ENCODE measurements at places on chromosomes 3 and 15.

GRCh38 chr3:171832989-171833388 is 10.2 kb upstream of the TMEM212 start:
- DNase-seq = no peak

DNA sequence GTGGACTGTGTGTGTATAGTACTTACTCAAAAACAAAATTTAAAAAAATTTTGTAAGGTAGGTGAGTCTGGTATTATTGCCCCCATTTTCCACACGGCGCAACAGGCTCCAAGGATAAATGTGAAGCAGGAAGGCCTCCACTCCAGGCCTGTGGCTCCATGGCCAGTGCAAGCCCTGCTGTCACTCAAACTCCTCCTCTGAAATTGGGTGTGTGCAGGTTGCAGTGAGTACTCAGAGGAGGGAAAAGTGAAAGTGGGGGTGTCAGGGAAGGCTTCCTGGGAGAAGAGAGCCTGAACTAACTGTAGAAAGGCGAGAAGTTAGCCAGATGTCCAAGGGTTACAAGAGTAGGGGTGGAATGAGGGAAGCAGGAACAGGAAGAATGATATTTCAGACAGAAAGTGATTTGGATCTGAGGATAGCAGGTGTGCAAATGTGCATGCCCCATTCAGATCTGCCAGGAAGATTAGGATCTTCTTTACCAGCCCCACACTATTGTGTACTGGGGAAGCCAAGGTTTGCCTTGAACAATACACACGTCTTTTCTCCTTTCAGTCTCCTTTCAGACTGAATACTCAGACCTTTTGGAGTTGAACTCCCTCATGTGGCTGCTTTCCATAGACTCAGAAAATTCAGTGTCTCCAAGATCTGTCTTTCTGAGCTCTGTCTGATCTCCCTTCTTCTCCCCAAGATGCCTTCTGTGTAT is 48.7 kb upstream of the RYK start:
- no peak for DNase-seq

DNA sequence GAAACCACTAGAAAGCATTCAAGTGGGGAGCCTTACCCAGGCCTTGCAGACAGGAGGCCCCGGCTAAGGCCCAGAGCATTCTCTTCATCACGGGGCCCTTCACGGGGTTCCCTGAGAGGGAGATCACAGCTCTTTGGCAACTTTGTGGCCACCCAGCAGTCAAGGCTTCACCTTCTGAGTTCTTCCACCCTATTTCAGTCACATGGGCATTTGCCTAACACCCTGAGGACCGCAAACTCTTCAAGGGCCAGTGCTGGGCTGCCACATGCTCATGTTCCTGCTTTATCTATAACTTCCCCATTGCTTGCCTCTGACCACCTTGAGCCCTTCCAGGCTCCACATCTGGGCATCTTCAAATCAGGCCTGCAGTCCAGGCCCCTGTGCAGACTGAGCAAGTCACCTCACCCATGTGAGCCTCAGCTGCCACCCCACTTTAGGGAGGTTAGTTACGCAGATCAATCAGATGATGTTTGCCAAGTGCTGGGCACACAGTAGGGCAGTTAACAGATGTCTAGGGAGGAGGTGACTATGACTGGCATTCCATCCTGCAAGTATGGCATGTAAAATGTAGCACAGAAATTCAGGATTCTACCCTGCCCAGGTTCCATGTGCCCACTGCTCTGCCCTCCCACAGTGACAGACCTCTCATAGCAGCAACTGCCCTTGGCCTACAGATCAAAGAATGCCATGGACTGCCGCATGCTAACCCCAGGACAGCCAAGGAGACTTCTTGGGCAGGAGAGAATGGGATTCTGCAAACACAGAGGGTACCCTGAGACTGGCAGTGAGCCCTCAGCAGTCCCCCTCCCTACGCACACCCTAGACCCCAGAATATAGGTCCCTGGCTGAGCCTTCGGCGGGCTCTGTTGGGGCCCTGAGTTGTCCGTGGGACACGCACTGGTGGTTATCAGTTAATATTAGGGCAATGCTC is 37.6 kb upstream of the ZNF710 start:
- DNase-seq = no peak

DNA sequence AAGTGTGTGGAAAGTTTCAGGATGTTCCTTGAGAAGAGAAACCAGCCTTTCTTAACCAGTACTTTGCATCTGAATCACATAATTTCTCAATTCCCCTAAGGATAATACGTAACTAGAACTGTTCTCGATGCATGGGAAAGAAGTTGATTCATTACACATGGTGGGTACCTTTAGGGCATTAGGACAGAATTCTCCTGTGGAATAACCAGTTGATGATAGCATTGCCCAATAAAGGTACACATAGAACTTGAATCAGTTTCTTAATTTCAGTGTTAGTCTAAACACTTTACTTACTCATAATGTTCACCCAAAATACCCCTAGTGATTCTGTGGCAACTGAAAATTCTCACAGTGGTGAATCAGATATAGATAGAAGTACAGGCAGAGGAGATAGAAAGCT is 1030.9 kb downstream of the ROBO1 start:
- peak; percentile 5 for DNase-seq

- no peak for DNase-seq
Measured at GRCh38 chr3:12486916-12487315, 2.6 kb downstream of the TSEN2 start.

DNA sequence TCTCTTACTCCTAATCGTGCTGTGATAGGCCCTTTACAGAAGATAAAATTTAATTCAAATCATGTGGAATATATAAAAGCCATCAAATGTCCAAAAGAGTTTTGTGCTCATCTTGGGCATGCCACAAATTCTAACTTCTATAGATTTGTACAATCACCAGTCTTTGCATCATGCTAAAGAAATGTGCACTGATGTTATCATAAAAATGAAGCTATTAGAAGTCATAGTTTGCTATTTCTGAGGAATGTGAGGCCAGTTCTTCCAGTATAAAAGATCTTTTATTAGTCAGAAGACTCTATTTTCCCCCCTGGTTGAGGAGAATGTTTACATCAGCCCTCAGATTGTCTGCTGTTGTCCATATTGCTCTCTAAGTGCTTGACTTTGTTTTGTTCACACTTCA is 2.1 kb upstream of the ANXA2 start:
- DNase-seq = no peak

- DNase-seq = no peak
Measured at GRCh38 chr3:37466660-37467359, 292.4 kb upstream of the LRRFIP2 start.

GRCh38 chr15:23642413-23643044 is 5.1 kb downstream of the MAGEL2 start:
- no peak for DNase-seq

- no peak for DNase-seq
Measured at GRCh38 chr15:51333571-51333970, 4.8 kb downstream of the CYP19A1 start.

GRCh38 chr3:114639171-114639570 is 345.3 kb downstream of the TIGIT start:
- DNase-seq = no peak

Data from GM13977 (cell line).